ENCODE measurements at places on chromosomes 13 and 19.
A peak's percentile ranks its signal among the peaks of the same experiment; 100 is the strongest.

DNA sequence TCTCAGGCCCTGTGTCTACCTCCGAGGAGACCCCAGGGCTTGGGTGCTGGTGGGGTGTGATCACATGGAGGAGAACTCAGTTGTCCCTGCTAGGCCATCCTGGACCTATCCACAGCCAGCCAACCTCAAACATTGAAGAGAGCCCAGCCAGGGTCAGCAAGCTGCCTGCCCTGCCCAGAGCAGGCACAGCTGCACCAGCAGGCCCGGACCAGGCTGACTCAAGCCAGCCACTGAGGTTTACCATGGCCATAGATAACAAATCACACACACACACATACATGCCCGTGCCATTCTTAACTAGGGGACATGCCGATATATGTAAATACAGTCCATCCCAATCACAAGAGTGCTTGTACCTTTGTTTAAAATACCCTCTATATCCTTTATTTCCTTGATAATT, 8.1 kb downstream of the ARHGEF7 start:
- no peak for DNase-seq

DNA sequence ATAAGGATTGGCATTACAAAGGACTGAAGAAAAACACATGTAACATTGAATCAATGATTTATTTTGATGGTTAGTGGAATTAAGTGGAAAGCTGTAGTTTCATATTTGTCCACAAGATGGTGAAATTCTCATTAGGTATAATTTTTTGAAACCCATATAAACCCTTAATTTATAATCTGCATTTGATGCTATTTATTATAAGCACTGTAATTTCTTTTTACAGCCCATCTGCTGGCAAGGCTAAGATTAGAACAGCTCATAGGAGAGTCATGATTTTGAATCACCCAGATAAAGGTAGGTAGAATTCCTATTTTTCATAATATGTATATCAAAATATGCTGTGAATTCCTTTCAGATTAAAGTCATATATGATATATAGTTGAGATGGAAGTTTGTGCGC, 62.2 kb downstream of the DNAJC15 start:
- no peak for DNase-seq

GRCh38 chr13:105679838-105680237, 855.6 kb downstream of the EFNB2 start:
- DNase-seq: no peak

- DNase-seq: no peak
These were observed 21.7 kb downstream of the ZBTB7A start for GRCh38 chr19:4044990-4045465.

GRCh38 chr13:82878536-82878935, 1003.7 kb downstream of the SLITRK1 start:
- no peak for DNase-seq

- DNase-seq: no peak
These were observed 23.7 kb upstream of the MAB21L1 start for GRCh38 chr13:35500144-35500543.

DNA sequence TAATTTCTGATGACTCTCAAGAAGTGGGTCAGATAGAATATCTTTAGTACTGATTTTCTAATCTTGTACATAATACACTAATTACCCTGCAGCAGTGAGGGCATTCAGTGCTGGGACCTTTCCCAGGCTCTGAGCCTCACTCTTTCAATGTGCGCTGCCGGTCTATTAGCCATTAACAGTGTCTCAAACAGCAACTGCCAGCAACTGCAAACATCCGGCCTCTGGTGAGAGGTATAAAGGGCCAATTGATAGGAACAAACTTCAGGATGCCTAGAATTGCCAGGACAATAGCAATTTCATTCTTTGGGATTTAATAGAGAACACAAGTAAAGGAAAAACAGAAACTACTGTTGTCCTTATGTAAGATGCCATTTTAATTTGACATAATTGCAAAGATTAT, 604.4 kb upstream of the SPRY2 start:
- no peak for DNase-seq

DNA sequence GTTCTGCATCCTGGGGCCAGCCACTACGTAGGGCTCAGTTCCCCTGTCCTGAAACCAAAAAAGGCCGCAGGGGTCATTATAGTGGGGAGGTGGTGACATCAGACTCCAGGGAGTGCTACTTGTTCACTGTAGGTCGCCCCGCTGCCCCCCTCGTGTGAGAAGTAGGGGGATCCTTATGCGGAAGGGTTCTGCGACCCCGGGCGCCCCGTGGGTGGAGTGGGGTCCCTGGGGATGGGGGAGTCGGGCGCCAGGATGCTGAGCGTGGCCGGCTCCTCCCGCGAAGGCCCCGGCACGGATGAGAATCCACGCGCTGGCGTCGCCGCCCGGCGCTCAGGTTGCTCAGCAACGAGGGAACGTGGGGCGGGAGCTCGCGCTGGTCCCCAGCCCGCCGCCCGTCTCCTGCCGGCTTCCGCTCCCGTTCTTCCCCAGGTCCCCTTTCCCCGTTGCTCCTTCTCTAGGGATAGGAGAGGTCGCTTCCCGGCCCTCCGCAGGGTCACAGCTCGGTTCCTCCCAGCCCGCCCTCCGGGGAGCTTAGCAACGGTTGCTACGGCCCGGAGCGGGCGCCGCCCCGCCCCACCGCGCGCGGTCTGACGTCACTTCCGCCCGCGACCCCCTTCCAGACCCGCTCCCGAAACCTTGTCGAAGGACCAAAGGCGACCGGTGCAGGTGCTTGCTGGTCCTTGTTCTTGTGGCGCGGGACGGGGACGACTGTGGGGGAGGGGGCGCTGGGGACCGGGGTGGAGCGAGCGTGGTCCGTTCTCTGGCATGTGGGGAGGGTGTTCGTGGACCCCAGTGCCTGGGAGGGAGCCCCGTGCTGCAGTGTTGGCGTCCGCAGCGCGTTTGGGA, at the start of gene NAT14:
Gene NAT14 (plus strand): TSS at position 596 of the 846 bp plus-strand sequence. CDS start 521 bp downstream, outside the sequence.
- peak; percentile 59 for DNase-seq

GRCh38 chr19:43518051-43518450, 8.9 kb downstream of the ETHE1 start:
- no peak for DNase-seq

DNA sequence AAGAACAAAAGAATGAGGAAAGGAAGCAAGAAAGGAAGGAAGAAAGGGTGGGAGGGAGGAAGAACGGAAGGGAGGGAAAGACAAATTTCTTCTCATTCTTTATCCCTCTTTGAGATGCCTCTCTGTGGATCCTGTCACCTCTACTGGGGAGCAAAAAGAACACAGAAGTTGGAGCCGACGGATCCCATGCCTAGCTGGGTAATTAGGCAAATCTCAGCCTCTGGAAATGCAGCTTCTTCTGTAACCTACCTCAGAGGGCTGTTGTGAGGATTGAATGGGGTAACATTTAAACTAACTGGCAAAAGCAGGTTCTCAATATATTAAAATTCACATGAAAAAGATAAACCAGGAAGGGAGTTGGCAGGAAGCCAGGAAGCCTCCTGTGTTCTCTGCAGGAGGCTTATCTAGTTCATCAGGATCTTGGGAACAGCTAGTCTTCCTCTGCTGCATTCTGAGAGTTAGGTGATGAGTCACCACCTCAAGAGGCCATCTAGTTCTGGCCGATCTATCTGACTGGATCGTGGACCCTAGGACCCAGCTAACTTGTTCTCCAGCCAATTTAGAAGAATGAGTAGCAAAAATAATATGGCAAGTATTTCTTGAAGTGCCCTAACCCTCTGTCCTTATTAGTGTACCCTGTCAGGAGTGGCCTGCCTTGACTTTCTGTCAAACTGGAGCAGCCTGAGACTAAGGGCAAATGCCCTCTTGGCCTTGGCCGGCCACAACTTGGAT, 15.2 kb upstream of the CPB2 start:
- no peak for DNase-seq

GRCh38 chr19:44643605-44644401, at the start of gene PVR:
PVR (plus strand) TSS chr19:44643910; CDS start chr19:44644097, 187 bp downstream.
- DNase-seq: peak; percentile 15

DNA sequence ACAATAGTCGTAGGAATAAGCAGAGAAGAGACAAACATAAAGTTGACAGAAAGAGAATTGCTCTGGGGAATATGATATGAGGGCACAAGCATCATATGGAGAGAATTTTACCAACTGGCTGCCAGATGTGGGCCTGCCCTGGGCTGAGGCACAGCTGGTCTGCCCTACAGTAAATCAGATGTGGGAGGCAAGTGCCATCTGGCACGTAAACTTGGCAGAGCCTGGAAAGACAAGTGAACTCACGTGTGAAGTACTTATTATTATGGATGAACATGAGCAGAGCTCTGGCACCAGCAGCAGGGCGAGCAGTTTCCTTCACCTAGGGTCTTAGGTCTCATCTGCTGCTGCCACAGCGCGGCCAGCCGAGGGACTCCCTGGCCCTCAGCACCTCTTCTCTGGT, 20.6 kb downstream of the PCDH8 start:
- no peak for DNase-seq

DNA sequence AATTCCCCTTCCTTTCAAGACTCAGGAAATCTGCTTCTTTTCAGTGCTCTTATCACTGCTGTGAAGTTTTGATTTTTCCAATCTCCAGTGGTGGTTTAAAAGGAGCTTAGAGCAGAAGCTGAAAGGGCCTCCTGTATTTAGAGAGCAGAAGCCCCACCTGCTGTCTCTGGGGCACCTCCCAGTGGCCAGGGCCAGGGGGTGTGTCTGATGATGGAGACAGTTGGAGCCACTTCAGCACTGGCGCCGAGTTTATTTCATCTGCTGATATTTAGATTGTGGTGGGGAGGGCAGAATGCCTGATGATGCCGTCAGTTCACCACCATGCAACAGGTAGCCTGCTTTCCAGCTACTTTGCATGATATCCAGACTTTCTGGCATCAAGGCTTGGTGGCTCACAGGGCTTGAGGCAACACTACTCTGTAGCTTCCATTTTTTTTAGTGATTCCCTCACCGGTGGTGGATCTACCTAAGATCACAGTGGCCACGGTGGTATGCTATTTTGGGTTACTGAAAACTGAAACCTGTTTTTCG, 371.9 kb downstream of the KCNRG start:
- no peak for DNase-seq

GRCh38 chr19:45601524-45602374, at the start of gene GPR4:
GPR4 (minus strand) TSS chr19:45602212; CDS start chr19:45591866, 10,346 bp downstream.
- no peak for DNase-seq

GRCh38 chr19:2529473-2529918, 53.6 kb downstream of the GADD45B start:
- no peak for DNase-seq

DNA sequence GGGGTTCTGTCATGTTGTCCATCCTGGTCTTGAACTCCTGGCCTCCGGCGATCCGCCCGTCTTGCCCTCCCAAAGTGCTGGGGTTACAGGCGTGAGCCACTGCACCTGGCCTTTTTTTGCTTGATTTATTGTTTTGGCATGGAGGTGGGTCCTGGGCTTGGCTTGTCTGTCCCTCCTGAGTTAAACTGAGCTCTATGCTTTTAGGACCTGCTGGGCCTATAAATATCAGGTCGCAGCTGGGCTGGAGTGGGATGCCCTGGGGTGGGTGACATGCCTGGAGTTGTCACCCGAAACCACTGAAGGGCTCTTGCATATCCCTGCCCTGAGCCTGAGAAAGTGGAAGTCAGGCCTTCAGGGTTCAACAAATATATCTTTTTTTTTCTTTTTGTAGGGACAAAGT, 5.5 kb downstream of the ARRDC5 start:
- no peak for DNase-seq

- no peak for DNase-seq
These were observed 427.9 kb downstream of the ZNF536 start for GRCh38 chr19:30799865-30800755.

DNA sequence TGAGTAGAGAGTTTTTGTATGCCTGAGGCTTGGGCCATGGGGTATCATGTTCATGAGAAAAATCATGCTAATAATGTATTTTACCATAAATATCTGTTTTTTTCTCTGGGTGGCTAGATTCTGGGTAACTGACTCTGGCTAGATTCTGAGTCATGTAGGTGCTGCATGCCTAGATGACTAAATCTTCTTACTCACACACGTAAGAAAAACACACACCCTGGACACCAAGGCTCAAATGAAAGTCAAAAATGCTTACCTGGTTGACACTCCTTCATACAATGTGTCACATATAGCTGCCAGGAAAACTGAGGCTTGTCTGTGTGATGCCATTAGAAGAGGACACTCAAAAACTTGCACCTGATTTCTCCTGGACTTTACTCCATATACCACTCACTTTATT, 597.4 kb upstream of the SLITRK1 start:
- no peak for DNase-seq

DNA sequence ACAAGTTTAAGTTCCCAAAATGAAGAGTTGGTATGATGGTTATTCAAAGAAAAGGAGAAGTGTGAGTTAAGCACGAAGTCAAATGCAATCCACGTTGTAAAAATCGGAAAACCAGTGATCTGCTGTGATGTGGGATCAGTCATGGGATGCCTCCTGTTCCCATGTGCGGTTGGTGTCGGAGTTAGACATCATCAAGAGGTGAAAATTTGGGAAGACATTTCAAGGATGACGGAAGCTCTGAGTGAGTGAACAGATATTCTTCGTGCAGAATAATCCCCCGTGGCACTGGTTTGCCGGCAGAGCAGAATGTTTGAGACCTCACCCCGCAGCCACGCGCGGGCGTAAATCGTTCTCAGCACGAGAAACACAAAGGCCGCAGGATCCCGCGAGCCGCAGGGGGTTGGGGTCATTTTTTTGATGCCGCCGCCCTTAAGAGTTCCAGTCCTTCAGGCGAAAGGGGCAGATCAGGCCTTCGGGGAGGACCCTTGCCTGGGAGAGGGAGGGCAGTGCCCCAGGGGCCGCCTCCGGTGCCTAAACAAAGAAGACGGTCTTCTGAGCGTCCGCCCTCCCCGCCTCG, 13.7 kb upstream of the SOX1 start:
- no peak for DNase-seq

DNA sequence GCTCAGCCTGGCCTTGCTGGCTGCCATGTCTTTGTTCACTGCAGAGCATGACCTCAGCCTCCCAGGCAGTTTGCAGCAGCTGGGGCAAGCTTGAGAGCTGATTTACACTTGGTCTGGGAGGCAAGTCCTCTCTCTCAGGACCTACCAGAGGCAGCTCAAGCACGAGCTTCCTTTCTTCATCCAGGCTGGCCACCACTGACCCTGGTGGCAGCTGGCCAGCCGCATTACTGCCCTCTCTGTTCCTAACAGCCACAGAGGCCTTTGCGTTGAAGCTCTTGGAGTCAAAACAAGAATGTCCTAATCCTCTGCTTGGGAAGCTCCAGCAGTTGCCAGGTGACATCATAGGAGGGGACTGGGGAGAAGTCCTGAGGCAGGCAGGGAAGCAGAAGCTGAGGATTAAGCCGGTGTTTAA, 85.7 kb downstream of the NUFIP1 start:
- DNase-seq: no peak

DNA sequence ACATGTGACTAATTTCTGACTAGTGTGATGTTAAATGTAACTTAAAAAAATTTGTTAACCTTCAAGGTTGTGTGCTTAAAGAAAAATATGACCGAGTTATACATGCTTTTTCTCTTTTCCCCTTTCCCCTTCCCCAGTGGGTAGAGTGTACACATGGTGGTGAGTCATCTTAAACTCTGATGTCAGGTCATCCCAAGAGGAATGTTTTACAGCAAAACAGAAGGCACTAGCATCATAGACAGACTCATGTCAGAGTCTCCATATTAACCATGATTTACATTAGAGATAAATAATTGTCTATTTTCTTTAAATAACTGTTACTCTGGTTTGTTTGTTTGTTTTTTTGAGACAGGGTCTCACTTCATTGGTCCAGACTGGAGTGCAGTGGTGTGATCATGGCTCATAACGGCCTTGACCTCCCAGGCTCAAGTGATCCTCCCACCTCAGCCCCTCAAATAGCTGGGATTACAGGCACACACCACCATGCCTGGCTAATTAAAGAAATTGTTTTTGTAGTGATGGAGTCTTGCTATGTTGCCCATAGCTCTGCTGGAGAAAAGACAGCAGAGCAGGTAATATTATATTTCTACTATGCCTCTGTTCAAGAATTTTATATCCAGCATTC, 160.4 kb upstream of the PCDH9 start:
- DNase-seq: no peak

- DNase-seq: no peak
These were observed 41.7 kb upstream of the WDFY2 start for GRCh38 chr13:51542346-51543242.

GRCh38 chr13:80341101-80341755, at the start of gene SPRY2:
SPRY2 (minus strand) TSS chr13:80341126; CDS start chr13:80337705, 3,421 bp downstream.
- no peak for DNase-seq

Data from stimulated activated CD4-positive, alpha-beta T cell treated with anti-CD3 and anti-CD28 coated beads, TNF-alpha, amount 100 ng/mL, for 4 hours (primary cell).